Activated T-helper 1 cell treated with anti-CD3 and anti-CD28 coated beads, Interleukin-2, amount 50 U/mL, for 16 hours (primary cell): ENCODE measurements at places on chromosomes 1 and 21.

GRCh38 chr1:99781798-99782197, 15.4 kb upstream of the FRRS1 start:
- DNase-seq: no peak

DNA sequence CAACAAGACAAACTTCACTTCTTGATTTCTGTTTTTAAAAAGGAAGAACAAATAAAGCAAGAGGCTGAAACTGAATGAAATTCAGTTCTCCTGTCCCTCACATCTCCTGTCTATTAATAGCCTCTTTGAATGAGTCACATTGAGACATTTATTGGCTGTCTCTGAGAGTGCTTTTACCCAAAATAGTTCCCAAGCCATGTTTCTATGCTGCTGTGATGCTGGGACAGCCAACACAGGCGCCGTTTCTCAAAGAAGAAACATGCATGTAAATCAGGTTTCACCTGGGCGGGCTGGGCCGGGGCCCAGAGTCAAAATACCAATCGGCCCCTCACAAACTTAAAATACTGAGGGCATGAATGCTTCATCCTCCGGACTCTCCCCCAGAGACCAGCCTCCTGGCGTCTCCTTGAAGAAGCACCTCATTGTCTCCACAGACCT, 105.2 kb downstream of the EDEM3 start:
- DNase-seq: no peak

- no peak for DNase-seq
Measured at GRCh38 chr1:30857964-30858363, 50.6 kb downstream of the SDC3 start.

- no peak for DNase-seq
Measured at GRCh38 chr1:33191731-33192275, 10.0 kb upstream of the TRIM62 start.

DNA sequence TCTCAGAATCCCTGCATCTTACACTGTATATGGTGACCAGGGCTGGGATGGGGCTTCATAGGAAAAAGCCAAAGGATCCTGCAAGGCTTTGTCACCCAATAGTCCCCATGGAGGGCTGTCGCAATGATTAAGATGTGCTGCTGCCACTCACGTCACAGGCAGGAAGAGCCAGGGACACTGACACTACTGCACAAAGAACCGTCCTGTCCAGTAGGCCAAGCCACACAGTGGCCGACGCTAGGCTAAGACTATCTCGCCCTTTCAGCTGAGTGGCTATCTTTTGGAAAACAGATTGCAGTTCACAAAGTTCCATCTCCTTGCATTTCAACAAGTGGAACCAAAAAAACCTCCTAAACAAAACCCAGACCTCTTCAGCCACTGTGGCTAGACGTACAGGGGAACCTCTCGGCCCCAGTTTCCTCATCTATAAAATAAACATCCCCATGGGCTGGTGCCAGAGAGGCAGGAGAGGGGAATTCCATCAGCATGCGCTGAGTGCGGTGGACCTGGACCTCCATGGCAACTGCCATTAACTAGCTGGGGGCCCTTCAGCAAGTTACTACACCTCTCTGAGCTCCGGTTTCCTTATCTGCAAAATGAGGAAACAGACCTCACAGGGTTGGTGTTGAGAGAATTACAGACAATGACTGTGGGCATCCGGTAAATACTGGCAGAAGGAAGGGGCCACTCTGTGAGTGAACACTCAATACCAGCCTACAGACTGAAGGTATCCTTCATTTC, 8.7 kb downstream of the CAPZB start:
- DNase-seq: no peak

DNA sequence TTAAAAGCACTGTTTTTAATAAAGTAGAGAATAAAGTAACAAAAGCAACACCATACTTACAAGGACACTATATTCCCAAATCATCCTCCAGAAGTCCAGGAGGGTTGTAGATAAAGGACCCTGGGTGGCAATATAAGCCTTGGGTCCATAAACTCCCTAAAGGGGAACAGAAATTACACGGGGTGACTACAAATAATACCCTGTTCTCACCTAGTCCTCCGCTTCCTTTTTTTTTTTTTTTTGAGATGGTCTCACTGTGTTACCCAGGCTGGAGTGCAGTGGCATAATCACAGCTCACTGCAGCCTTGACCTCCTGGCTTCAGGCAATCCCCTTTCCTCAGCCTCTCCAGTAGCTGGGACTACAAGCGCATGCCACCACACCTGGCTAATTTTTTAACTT, 13.1 kb downstream of the PTPN22 start:
- no peak for DNase-seq

DNA sequence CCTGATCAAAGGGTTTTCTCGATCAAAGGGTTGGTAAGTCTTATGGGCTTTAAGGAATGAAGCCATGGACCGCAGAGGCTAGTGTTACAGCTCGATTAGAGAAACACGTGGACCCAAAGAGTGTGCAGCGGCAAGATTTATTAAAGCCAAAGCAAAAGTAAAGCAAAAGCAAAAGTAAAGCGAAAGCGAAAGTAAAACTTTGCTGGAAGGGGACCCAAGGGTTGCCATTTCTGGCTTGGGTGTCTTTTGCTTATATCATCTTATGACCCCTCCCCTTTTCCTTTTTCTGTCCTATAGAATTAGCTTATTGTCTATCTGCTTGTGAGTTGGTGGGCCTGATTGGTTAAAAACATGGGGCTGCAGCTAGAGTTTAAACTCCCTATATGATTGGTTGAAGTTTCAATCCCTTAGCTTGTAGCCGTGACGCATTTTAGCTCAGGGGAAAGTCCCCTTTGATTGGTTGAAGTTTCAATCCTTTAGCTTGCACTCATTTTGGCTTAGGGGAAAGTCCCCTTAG, 957.0 kb downstream of the AMY1C start:
- no peak for DNase-seq

DNA sequence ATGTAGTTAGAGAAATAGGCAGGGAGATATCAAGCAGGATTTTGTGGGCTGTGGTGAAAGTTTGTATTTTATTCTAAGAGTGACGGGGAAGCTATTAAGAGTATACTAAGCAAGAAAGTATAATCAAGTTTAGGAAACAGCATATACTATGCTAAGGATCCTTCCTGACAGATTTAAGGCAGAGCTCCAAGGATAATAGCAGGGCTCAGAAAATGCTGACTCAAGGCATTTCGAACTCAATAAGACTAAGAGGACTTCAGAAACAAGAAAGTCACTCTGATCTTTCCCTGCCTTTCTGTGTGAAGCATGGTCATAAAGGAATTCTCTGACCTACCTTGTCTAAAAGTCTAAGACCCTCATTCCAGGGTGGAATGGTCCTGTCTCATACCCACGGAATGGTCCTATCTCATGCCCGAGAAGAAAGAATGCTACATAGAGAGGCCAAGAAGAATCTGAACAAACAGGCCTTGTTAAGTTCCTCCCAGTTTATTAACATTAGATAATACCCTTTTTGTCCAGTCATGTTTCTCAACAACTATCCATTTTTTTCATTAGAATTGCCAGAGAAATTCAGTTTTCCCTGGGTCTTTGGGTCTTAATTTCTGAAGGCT, 59.1 kb downstream of the HFM1 start:
- DNase-seq: no peak

DNA sequence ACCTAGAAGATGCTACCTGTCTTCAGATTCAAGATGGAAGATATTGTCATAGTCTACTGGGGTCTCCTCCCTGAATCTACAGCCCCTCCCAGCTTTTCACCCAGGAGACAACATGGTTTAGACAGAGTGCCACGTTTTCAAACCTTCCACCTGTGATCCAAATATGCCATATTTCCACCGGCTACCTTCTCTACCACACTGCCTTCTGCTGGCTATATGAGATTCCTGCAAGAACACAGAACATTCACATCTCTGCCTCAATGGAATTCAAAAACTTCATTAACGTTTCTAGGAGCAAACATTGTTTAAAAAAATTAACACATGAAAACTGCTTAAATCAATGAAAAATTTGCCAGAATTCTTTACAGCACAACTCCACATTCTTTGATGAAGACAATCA, 12.9 kb upstream of the LELP1 start:
- no peak for DNase-seq

GRCh38 chr21:41095983-41096382, 72.0 kb upstream of the BACE2 start:
- no peak for DNase-seq
